ENCODE measurements at places on chromosomes 7 and 10.

DNA sequence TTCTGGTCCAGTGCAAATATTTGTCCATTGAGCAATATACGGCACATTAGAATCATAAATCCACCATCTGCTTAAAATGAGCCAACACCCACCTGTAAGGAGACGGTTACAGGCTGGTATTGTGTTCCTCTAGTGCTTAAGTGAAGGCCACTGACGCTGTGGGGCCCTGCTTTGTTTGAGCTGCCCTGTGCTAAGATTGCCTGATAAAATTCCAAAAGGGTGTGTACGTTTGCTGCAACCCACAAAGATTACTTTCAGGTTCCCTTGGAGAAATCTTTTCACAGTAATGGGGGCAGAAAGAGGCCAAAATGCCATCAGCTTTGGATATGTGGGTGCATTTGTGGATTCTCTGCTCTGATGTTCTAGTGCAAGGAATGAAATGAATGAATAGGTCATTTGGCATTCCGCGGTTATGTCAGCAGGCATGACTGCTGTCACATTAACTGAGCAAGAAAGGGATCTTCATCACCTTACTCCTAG is 34.4 kb downstream of the AGR3 start:
- no peak for DNase-seq

- no peak for DNase-seq
Observed at GRCh38 chr10:11631890-11632587, 20.6 kb upstream of the USP6NL start.

DNA sequence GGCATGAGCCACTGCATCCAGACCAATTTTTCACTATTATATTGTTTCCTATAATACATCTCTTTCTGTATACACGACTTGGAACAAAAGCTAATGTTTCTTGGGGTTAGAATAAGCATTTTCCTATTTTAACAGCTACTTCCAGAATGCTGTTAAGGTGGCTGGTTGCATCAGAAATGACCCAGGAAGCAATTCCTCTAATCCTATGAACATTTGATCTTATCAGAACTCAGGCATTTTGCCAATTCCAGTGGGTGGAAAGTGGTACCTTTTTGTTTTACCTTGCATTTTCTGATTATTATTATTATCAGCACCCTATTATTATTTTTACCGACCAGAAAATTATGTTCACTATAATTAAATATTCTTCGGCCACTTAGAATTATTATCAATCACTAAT is 73.3 kb downstream of the NDUFB2 start:
- no peak for DNase-seq

- DNase-seq, result no peak
Observed at GRCh38 chr7:1192171-1192676, 32.2 kb upstream of the ZFAND2A start.

- DNase-seq, result no peak
Observed at GRCh38 chr10:15364001-15364400, 7.1 kb downstream of the FAM171A1 start.

GRCh38 chr10:100728928-100729861 is 16.2 kb upstream of the PAX2 start:
- DNase-seq, result no peak

DNA sequence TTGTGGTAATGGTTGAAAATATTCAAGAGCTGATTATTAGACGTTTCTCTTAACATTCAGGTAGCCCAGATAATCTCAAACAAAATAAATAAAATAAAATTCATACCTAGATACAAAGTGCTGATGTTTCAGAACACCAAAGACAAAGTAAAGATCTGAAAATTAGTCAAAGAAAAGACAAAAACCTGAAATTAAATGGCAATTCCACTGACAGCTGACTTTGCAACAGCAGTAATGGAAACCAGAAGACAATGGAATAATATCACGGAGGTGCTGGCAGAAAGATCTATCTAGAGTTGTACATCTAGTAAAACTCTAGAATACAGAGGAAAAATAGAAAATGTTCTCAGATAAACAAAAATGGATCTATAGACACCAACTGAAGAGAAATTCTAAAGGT is 58.0 kb upstream of the IKZF1 start:
- DNase-seq, result no peak

- DNase-seq, result no peak
Observed at GRCh38 chr10:70908406-70909296, 20.3 kb upstream of the PCBD1 start.

- no peak for DNase-seq
Observed at GRCh38 chr10:8583096-8583495, 528.6 kb downstream of the GATA3 start.

- DNase-seq, result no peak
Observed at GRCh38 chr7:152683297-152683696, 7.4 kb upstream of the XRCC2 start.

DNA sequence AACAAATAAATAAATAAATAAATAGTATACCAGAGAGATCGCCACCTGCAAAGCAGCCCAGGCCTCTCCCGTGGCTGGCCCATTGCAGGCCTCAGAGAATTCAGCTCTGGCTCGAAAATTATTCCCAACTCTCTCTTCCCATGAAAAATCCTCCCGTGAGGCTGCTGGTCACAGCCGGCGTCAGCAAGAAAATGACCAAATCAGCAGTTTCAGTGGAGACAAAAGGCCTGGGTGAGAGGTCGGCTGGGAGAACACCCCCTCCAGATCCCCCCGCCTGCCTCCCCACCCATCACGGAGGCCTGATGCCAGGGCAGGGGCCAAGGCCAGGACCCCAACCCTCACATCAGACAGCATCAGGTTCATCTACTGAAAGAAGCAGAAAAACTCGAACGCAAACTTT is 3.1 kb upstream of the CLIP2 start:
- DNase-seq, result no peak

DNA sequence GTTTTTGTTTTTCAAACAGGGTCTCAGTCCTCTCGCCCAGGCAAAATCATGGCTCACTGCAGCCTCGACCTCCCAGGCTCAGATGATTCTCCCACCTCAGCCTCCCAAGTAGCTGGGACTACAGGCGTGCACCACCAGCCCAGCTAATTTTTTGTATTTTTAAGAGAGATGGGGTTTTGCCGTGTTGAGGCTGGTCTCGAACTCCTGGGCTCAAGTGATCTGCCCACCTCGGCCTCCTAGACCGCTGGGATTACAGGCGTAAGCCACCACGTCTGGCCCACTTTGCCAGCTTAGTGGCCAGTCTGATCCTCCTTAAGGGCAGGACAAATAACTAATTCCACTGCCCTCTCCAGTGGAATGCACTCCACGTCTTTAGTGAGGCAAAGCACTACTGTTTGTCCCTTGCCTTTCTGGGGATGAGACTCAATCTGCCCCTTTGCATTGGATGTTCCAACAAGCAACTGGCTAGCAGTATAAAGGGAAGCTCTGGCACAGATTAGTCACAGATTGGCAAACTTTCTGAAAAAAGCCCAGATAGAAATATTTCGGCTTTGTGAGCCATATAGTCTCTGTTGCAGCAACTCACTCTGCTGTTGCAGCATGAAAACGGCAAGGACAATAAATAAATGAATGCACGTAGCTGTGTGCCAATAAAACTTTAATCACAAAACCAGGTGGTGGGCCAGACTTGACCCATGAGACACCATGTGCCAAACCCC is 143.8 kb upstream of the RHEB start:
- DNase-seq, result no peak

DNA sequence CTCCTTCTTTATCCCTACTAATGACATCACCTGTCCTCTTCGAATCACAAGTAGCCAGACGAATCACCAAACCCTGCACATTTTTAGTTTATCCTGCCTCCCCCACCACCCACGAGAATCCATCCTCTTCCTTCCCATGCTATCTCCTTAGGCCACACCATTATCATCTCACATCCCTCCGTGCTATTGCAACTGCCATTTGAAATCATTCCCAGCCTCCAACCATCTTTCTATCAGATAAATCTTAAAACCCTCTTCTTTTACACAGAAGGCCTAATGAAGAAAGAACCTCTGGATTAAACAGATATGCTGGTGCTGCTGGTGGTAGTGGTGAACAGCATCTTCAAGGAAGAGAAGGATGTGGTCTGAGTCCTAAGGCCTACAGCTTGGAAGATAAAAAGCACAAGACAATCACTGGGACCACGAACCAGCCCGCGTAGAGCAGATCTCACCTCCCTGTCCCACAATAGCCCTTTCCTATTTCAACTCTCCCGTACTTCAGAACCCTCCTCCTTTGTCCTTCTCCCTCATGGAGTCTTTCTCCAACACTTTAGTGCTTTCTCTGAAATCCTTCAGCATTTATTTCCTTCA is 403.1 kb downstream of the SFMBT2 start:
- no peak for DNase-seq

GRCh38 chr7:90465816-90466215 is 3.6 kb upstream of the PTTG1IP2 start:
- DNase-seq, result no peak

DNA sequence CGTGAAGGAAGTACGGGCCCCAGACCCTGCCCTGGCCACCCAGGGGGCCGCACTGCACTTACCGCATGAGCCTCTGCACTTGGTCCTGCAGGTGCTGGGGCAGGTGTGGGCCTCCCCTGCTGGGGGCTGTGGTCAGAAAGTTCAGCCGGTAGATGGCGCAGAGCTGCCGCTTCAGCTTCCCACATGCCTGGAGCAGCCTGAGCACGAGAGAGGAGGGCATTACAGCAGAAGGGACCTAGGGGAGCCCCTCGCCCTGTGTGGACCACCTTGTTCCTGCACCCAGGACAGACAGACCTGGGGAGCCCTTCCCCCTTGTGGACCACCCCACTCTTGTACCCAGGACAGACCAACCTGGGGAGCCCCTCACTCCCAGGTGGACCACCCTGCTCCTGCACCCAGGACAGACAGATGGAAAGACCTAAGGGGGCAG is 8.7 kb upstream of the PYROXD2 start:
- no peak for DNase-seq

DNA sequence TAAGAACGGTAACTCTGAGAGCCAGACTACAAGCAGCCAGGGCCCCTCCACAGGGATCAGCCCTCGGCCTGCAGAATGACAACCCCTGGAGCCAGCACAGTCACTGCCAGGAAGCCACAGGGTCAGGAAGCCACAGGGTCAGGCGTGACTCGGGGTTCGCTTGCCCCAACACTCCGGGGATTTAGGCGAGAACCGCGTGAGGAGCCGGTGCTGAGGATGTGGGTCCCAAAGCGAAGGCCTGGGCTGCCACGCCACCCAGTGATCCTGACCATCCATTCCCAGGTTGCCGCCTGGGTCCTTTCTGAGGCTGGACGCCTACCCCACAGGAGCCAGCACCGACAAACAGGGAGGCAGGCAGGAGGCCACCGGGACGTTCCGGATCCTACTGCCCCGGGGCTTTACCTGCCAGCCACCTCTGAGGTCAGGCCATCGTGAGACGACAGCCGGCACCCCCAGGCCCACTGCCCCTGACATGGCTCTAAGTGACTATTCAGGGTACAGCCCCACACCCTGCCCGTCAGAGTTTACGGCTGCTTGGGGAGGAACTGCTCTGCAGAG is 228.6 kb downstream of the ELFN1 start:
- DNase-seq, result no peak
